ENCODE measurements at places on chromosomes 6 and 20.

- DNase-seq: no peak
These were observed 12.9 kb downstream of the OR2A4 start for GRCh38 chr6:131688286-131688685.

GRCh38 chr6:14074476-14075094, 43.0 kb upstream of the CD83 start:
- DNase-seq: no peak

DNA sequence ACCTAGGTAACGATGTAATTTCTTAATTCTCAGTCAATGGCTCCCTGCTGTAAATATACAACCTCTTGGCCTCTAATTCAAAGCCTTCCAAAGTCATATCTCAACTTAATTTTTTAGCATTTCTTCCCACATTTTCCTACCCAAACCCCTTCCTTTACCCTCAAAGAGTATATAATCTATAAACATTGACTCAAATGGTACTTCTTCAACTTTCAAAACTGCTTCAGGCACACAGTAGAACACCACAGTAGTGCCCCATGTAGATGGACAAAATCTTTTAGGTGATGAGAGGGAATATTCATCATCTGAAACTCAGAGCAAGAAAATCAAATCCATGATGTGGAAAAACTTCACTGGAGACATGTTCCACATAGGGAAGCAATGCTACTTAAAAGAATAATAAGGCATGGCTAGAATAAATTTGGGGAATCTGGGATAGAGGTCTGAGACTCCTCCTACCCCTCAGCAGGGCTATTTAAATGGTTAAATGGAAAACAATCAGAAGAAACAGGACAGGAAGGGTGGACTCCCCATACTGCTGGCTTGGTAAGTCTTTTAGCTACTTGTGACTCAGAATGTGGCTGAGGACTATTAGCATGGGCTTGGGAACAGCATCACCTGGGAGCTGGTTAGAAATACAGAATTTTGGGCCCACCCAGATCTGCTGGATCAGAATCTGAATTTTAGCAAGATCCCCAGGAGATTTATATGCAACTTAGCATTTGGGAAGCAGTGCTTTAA, 6.4 kb downstream of the SLC22A2 start:
- no peak for DNase-seq

DNA sequence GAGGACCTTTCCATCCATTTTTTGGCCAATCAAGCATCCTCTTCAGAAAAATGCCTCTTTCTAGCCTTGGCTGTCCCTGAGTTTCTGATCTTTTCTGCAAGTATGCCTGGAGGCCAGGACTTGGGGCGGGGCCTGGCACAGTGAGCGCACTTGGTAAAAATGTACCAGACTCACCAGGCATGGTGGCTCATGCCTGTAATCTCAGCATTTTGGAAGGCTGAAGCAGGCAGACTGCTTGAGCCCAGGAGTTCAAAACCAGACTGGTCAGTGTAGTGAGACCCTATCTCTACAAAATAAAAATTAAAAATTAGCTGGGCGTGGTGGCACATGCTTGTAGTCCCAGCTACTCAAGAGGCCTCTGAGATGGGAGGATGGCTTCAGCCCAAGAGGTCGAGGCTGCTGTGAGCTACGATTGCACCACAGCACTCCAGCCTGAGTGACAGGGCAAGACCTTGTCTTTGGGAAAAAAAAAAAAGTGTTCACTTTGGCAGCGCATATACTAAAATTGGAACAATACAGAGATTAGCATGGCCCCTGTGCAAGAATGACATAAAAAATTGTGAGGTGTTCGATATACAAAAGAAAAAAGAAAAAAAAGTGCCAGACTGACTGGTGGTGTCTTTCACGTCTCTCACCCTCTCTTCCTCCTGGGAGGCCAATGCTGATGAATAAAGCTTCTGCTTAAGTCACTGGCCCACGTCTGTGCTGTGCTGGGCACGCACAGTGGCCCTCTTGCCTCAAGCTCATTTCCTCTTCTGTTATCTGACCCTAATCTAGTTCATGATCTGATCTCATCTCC, 18.1 kb upstream of the SLC9A8 start:
- peak; percentile 76 for DNase-seq

DNA sequence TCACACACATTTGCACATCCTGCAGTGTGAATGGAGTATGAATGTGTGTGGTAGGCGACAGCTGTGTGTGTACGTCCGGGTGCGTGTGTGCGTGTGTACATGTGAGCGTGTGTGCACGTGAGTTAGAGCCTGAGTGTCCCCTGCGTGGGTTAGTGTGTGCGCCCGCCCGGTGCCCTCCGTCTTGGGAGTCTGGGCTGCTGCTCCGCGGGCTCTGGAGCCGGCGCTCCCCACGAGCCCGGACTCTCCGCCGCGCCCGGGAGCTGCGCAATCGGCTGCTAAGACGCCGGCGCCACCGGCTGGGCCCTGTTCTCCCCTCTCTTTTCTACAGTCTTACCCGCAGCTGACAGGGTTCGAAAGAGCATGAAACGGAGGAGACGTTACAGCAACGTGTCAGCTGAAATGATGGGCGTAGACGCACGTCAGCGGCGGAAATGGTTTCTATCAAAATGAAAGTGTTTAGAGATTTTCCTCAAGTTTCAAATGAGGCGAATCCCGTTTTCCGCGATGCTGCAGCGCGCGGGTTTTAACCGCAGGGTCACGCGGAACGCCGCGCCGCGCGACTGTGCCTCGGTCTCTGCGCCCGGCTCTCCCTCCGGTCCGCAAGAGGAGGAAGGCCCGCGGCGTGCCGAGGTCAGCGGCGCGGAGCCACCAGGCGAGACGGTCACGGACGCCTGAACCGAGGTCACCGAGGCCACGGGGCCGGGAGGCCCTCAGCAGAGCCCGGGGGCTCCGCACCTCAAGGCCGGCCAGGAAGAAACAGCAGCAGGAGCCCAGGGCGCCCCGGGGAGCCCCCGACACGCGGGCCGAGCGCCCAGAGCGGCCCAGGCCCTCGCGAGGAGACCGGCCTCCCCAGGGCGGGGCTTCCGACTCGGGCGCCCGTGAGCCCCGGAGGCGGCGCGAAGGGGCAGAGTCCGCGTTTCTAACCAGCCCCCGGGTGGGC, 95.3 kb upstream of the BHLHE23 start:
- DNase-seq: peak; percentile 39

DNA sequence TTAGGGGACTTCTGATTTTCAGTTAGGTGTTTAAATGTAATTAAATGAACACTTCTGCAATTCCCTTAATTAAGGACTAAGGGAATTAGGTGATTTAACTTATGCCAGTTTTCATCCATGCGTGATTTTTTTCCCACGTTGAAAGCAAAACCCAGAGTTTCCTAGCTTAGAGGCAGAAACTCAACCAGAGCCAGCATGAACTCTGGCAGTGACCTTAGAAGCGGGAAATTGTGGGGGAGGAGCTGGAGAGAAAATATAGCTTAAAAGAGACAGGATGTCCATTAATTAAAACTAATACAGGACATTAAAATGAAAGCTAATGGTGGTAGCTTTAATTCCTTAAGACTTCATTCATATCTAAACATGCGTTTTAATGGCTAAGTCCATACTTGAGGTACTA, 41.6 kb downstream of the IYD start:
- DNase-seq: no peak

DNA sequence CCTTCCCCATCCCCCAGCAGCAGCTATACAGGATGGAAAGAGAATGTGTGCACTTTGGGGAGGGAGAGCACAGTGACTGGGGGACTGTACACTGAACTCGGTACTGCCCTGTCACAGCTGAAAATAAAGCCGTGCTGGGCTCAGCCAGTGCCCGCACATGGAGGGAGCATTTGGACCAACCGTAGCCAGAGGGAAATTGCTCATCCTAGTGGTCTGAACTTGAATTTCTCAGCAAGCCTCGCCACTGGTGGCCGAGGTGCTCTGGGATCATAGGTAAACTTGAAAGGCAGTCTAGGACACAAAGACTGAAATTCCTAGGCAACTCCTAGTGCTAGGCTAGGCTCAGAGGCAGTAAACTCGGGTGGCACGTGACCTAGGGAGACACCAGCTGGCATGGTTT, 61.0 kb downstream of the DZANK1 start:
- DNase-seq: no peak

All from hematopoietic multipotent progenitor cell treated with erythropoietin and hydrocortisone succinate and interleukin-3 and kit ligand, for 6 days (in vitro differentiated cells).